Kidney (tissue), 22 donors: ENCODE measurements at places on chromosomes 7 and 10. TPM values are rescaled to one million over a fixed set of nuclear protein-coding genes. Genes with fewer than 3 reads are reported as not detected.

GRCh38 chr7:66664590-66665293 lies 36.1 kb downstream of the KCTD7 start:
- peak; percentile 75 for DNase-seq

DNA sequence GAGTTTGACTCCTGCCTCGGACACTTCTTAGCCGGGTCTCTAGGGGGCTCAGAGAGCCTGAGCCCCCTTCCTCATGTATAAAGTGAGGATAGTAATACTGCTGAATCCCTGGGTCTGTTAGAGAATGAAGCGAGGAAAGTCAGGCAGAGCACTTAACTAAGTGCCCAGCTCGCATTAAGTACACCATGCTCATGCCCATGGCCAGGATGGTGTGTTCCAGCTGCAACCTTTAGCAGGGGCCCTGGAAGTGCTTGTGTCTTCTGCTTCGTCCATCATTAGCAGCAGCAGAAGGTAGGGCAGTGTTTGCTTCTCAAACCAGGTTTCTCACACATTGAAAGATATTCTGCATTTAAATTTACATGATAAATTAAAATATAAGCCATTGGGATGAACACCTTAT lies 27.3 kb upstream of the WDFY4 start:
- DNase-seq: no peak

DNA sequence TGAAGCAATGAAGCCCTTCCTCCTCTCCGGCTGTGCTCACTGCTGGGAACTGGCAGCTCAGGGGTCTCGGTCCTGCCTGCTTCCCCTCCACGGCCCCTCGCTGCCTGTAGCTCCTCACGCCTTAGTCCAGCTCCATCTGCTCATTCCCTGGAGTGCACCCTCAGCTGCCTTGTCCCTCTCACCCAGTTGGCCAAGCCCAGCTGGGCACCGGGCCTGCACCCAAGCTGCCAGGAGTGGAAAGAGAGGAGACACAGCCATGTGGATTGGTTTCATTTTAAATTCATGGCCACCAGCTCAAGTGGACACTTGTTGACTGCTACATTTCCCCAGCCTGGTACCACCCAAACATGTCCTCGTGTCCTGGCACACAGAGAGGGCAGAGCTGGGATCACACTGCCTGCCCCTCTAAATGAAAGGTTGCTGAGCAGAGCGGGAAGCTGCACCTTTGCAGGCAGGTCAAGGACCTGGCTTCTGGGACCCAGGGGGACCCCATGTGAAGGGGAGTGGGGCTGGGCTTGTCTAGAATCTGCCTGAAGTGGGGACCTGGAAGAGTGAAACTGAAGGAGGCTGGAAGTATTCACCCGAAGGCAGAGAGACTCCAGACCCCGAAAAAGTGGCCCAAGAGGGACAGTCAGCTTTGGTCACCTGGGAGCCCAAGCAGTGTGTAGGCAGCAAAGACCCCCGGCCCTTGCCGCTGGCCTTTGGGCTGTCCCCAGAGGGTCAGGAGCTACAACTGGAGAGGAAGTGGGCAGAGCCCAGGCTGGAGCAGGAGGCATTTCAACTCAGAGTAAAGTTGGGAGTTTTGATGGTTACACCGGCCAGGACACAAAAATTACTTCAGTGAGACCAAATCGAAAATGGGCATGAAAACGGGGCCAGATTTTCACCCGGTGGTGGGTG lies 15.0 kb upstream of the BNIP3 start:
- DNase-seq: no peak

- DNase-seq: no peak
Observed at GRCh38 chr10:75959209-75959608, 527.8 kb downstream of the LRMDA start.

GRCh38 chr7:135991906-135992305 lies 14.7 kb upstream of the MTPN start:
- DNase-seq: no peak

- no peak for DNase-seq
Observed at GRCh38 chr10:71877821-71878220, 26.8 kb upstream of the PSAP start.

DNA sequence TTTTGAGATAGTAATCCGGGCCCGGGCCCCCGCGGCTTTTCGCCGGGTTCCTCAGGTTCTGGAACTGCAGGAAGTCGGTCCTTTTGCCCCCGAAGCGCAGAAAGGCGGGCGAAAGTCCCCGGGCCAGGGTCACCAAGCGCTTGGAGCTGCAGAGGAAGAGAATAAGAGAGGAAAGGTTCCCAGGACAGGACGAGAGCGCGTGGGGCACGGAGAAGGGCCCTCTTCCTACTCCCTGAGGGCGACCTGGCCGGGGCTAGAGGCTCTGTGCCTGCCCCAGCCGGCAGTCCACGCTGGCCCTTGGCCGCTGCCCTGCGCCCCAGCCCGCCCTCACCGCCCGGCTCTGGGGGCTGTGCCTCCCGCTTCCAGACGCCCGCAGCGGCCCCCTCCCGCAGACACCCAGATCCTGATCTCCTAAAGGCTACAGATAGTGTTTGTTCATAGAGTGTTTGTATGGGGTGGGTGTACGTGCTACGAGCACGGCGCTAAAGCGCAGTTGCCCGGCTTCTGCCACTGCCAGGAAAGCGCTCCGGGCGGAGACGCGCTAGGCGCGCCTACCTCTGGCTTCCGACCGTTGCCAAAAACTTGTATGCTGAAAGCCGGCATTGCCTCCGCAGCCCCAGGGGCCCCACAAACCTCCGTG lies 3.2 kb downstream of the HPSE2 start:
- DNase-seq: peak; percentile 24

- DNase-seq: no peak
Observed at GRCh38 chr10:11760861-11761260, 18.7 kb downstream of the ECHDC3 start.

GRCh38 chr10:12417331-12417730 lies 68.0 kb downstream of the CAMK1D start:
- no peak for DNase-seq

OR9A2 gene
- total RNA-seq: not detected

TMEM236 gene
- 1.9 TPM for total RNA-seq
